Stimulated activated naive CD8-positive, alpha-beta T cell treated with anti-CD3 and anti-CD28 coated beads, Interleukin-15, Interleukin-2, amounts not matched to agents 100 U/mL and 50 U/mL, for 24 hours (primary cell): ENCODE measurements at places on chromosomes 12 and 14.

DNA sequence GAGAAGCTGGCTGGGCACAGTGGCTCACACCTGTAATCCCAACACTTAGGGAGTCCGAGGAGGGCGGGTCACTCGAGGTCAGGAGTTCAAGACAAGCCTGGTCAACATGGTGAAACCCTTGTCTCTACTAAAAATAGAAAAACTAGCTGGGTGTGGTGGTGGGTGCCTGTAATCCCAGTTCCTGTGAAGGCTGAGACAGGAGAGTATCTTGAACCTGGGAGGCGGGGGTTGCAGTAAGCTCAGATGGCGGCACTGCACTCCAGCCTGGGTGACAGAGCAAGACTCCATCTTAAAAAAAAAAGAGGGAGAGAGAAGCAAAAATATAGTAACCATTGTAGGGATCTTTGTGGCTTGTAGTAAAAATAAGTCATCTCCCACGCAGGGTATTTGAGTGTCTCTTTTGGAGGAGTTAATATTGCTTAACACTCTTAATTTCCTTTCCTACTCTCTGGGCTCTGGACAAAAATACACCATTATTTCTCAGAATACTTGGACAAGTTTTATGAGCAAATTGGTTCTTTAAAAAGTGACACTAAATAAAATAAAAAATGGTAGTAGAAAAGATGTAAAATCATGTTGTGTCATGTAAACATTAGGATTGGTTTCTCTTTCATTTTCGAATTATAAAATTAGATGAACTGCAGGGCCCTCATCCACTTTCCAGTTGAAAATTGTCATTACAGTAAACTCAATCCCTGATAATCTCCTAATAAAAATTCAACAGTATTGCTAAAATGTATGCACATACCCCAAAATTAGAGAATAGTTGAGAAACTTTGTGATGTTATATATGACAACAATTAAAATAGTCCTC, 61.1 kb upstream of the C12orf71 start:
- no peak for DNase-seq

GRCh38 chr14:63275611-63276010, 43.1 kb downstream of the GPHB5 start:
- no peak for DNase-seq

GRCh38 chr14:54533100-54533499, 23.4 kb downstream of the CGRRF1 start:
- no peak for DNase-seq

- no peak for DNase-seq
These were observed 471.8 kb upstream of the FLRT2 start for GRCh38 chr14:85058150-85058549.

DNA sequence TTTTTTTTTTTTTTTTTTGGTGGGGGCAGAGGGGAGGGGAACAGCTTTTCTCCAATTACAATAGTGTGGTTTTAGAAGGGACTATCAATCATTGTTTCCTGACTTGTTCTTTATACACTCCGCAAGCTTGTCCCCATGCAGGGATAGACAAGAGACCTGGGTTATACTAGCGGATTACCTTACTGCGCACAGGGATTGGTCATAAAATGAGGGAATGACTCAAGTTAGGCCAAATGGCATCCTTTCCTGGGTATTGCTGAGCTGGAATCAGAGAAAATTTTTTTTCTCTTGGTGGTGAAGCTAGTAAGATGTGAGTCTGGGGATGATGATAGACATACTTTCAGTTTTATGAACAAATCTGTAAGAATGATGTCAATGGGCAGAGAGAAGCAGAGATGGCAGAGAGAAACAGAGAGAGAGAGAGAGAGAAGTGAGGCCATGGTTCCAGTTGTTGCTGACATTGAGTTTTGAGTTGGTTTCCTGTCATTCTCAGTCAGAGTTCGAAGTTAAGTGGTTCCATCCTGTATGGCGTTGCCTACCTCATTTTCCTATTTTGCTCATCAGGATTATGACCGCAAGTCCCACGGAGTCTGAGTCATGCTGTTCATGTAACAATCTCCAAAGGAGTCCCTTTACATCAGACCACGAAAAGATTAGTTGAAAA, 59.1 kb upstream of the OTOGL start:
- DNase-seq = no peak

DNA sequence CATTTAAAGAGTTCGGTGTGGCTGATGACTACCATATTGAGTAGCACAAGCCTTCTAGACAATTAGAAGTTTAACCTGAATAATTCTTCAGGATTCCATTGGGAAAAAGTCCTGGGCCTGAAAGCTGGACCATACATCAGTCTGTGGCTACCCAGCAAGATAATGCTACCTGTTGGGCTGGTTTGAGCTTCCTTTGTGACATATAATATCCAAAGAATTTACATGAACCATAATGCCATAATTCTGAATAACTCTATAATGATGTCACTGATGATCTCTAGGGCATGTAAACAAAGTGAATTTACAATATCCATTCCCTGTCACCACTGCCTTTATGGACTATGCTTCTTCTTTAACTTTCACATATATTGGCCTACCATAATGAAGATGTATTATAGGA, 3.8 kb upstream of the YBX3 start:
- DNase-seq = no peak

DNA sequence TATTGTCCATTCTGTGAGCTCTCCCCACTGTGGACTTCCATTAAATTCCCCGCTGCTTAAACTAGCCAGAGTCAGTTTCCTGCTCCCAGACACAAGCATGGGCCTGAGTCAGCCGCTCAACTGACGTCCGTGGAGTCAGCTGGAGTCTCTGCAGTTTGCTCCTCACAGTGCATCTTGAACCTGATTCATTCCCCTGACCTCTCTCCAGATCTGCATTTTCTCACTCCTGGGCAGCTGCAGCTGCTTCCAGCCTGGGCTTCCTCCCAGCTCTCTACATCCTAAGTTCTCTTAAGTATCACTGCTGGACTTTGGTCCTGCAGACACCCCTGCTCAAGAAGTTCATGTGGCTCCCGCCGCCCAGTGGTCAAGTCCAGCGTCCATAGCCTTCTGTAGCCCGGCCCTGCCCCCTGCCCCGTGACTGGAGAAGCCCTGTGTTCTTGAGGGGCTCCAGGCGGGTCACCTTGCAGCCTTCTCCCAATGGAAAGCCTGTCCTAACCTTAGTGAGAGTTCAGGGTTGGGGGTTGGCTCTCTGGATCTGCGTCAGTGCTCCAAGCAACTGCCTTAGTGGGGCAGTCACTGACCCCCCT, 20.0 kb downstream of the NFKBIA start:
- DNase-seq = no peak

DNA sequence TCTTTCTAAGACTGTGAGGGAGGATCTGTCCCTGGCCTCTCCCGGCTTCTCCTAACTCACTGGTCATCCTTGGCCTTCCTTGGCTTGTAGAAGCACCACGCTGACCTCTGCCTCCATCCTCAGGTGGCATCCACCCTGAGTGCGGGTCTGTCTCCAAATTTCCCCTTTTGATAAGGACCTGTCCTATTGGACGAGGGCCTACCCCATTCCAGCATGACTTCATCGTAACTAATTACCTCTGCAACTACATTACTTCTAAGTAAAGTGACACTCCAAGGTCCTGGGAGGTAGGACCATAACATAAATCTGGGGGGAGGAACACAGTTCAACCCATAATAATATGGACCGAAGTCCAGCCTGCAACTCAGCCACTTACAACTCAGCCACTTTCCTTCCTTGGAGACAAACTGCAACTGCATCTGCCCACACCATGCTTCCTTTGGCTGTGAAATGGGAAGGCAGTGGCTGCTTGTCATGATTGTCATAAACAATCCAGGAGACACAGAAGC, 229.6 kb upstream of the DIO3 start:
- no peak for DNase-seq

- DNase-seq = no peak
These were observed 37.6 kb downstream of the BCAT1 start for GRCh38 chr12:24911271-24911791.

DNA sequence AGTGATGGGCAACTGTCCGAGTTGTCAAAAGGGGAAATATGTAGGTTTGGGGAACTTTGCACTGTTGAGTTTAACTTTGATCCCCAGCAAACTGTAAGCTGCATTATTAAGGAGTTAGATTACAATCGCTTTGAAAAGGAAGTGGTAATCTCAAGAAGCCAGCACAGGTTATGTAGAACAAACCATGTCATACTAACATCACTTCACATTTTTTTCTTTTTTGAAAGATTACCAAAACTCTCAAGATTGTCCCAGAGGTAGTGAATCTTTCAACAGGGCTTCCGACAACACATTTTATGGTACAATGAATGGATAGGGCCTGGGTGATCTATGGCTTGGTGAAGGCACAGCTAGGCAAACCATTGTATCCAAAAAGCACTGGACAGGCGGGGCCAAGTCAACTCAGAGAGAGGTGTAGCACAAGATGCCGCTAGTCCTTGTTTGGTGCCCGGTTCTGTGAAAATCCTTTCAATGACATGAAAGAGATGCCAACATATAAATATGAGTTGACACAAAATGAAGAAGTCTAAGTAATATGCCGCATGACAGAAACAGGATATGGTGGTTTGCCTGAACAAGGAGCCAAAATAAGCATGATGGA, 24.3 kb upstream of the PARP11 start:
- DNase-seq = no peak

- DNase-seq = no peak
These were observed 18.3 kb downstream of the BMP4 start for GRCh38 chr14:53938136-53938837.

DNA sequence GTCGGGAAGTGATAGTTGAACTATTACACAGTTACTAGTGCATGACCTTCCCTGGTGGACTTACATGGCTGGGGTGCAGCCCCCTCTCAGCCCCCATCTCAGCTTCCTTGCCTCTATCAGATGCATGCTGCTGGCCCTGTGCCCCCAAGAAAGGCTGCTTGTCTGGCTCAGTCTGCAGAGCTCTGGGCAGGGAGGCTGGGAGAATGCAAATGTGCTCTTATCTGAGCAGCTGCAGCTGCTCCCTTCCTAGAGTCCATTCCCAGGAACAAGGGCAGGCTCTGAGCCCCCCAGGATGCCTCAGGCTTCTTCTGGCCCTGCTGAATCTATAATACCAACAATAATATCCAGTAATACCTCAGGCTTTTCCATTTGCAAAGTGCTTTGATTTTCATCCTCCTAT, 218.1 kb upstream of the SRRM4 start:
- DNase-seq = no peak

GRCh38 chr14:104950021-104950420, 25.3 kb downstream of the PLD4 start:
- DNase-seq = no peak

GRCh38 chr14:39015360-39015961, 87.6 kb downstream of the SEC23A start:
- peak; percentile 12 for DNase-seq

GRCh38 chr14:68936476-68936875, 42.6 kb downstream of the ACTN1 start:
- no peak for DNase-seq

DNA sequence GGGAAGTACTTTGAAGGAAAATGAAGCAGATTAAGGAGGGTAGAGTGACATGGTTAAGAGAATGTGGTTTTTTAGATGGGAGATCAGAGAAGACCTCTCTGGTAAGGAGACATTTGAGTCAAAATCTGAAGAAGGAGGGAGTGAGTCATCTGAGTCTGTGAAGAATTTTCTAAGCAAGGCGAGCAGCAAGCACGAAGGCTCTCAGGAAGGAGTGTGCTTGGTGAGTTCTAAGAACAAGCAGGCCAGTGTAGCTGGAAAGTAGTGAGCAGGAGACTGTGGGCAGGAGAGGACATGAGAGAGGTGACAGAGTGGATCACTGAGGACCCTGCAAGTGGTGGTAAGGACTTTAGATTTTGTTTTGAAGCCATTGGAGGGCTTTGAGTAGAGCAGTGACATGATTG, 76.3 kb upstream of the FUT8 start:
- peak; percentile 62 for DNase-seq

- DNase-seq = no peak
These were observed 14.9 kb downstream of the EML1 start for GRCh38 chr14:99808154-99808505.

DNA sequence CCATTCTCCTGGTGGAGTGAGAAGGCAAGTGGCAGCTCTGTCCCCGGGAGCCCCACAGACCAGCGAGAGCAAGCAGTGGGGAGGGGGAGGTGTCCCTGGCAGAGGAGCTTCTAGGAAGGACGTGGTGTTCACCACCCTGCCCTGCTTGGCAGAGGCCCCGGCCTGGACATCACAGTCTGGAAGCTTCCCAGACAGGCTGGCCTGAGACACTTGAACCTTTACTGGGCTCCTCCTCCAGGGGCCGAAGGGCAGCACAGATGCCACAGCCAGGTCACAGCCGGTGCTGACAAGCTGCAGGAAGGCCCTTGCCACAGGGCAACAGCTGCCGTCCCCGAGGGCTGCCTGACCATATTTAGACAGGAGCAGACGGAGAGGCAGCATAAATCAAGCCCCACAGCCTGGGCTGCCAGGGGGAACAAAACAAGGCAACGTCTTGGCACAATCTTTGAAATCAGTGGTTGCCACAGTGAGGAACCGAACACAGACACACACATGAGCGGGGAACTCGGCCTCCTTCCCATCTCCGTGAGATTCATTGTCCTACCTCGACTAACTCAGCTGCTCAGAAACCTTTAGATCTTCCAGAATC, 28.5 kb downstream of the PRIMA1 start:
- no peak for DNase-seq

GRCh38 chr14:36279306-36280190, 40.9 kb downstream of the MBIP start:
- DNase-seq = no peak

DNA sequence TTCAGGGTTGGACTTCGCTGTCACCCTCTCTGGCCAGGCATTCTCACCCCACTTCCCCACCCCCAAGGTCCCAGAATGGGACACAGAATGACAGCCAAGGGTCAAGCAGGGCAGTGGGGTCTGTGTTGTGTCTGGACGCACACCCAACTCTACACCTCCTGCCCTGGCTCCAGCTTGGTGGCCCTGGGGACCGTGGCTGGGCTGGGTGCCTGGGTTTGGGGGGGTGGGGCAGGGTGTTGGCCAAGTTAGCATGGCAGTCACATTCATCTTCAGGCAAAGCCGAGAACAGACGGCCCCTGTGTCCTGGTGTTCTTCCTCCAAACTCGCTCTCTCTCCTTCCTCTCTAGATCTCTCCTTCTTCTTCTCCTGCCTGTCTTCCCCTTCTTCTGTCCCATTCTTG, 5.6 kb downstream of the LRP1 start:
- DNase-seq = no peak

DNA sequence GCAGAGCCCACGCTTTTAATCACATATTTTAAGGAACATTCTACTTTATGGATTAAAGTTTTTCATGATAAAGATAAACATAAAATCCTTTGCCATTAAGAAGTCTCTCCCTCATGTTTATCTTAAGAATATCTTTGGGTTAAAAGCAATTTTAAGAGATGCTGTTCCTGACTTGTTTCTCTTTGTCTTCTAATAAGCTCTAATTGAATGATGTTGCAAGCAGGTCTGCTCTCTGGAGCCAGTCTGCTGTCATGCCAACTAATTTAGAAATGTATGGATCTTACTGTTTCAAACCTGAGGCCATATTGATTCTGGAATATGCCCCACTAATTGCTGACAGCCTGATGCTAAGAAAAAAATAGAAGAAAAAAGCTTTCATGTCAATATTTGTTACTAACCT, 173.6 kb downstream of the TTC8 start:
- DNase-seq = no peak
